GM23338 (cell line): ENCODE measurements at places on chromosomes 1 and 21.

DNA sequence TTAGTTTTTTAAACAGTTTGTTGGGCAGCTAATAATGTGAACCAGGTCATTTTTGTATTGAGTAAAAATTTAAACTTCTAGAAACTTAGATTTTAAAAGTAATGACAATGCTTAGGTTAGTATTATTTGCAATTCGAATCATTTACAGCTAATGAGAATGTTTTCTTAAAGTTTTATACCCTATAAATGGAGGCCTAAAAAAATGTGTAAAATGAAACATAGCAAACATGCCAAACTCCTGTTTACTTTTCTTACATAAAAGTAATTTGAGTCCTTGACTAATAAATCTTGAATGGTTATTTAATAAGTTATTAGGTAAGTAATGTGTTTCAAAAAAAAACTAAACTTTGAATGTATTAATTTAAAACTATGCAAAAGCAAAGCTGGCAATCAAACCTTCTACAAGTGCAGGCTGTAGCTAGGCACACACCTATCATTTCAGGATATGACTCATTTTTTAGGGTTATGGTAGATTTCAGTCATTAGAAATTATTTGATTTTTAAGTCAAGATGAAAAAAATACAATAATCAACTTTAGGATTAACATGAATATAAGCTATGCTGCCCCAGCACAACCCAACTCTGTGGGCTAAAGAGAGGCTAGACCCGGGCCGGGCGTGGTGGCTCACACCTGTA lies 41.5 kb downstream of the CLSTN1 start:
- DNase-seq, result no peak

DNA sequence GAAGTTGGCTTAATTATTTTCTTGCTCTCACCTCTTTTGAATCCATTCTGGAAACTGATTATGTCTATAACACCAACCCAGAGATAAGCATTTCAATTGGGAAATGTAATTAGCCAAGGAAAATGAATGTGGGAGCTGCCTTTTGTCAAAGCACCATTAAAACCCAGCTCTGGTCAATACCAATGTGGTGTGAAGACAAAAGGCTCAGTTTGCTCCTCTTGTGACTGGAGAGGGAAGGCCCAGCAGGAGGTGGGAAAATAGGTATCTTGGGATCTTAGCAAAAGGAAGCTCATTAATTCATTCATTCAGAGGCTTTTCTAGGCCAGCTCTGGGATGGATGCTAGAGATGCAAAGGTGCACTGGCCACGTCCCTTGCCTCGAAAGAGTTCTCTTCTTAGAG lies 75.0 kb upstream of the SELENON start:
- peak; percentile 49 for DNase-seq

GRCh38 chr1:153536012-153536670 lies 350 bp upstream of the S100A6 start:
- DNase-seq, result peak; percentile 56

DNA sequence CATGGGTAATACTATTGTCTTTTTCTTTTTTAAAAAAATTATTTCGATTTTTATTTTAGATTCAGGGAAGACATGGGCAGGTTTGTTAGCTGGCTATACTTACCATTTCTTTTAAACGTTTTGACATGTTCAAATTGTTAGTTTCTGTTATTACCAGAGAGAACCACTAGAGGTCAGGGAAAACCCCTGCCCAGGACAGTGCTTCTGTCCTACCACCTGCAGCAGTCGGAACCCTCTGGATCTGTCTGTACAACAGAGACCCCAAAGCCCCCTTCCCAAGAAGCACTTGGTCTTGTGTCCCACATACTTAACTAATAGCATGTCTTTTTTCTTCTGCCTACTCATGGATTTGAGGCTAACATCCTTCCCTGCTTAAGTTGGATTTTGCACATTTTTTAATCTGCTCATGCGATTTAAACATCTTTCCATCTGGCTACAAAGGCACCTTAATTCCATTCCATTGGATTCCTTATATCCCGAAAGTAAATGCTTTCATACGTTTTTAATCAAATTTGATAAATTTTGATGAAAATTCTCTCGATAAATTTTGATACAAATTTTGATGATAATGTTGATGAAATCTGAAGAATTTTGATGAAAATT lies 10.0 kb upstream of the C1orf115 start:
- peak; percentile 77 for DNase-seq

DNA sequence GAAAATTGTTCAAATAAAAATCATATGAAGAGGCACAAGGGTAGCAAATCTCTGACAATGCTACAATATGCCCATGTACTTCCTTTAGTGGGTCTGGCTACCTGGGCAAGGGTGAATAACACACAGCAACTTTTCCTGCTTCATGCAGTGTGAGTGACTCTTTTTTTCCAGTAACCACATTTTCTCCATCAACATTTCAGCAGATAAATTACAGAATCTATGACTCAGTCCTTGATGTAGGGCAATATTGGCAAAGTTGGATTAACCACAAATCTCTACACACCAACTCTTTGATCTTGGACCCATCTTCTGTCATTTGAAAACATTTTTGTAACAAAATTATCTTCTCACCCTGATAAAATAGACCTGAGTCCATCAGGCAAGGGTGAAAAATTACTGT lies 31.7 kb downstream of the ERICH3 start:
- DNase-seq, result no peak

- DNase-seq, result no peak
Measured at GRCh38 chr1:244367399-244368114, 84.2 kb downstream of the ADSS2 start.

GRCh38 chr21:16708101-16708835 lies 804.6 kb upstream of the CXADR start:
- DNase-seq, result no peak

- no peak for DNase-seq
Measured at GRCh38 chr21:42840411-42841155, 38.8 kb downstream of the WDR4 start.

DNA sequence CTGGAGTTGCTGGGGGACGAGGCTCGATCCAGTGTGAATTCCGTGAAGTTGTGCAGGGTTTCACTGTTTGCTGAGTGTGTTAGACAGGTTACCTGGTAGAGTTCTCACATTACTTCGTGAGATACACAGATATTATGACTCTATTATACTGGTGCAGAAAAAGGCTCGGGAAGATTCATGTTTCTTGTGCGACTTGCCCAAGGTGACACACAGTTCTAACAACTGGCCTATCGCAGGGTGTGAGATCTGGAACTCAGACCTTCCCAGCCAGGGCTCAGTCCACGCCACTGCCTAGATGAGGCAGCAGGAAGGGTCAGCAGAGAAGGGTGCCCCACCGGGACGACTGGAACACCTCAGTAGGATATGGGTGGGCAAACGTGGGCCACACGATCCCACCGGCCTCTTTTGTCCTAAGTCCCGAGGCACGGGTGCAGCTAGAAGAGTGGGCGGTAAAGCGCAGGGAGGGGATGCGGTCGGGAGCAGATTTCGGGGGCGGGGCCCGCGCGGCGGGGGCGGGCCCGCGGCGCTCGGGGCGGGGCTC lies 296 bp upstream of the RNPEP start:
- DNase-seq, result peak; percentile 37

DNA sequence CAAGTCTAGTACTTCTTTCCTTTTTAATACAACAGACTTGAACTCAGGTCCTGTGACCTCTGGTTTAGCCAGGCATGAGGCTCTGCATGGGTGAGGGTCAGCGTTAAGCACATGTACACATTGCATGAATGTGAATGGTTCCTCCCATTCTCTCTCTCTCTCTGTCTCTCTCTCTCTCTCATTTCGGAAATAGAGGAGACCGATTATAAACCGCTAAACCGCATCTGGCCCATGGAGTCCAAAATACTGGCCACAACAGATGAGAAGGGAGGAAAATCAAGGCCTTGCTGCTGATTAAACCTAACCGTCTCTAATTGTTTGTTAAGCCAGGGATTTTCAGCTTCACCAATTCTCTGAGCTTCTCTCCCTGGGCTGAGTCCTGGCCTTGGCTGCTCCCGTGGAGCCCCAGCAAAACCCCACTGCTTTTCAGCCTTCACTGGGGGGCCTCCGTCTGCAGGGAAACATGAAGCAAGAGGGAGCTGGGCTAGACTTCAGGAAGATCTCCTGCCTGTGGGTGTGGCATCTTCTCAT lies 6.6 kb downstream of the RSPO1 start:
- DNase-seq, result no peak

- DNase-seq, result no peak
Measured at GRCh38 chr1:55707196-55707595, 492.0 kb upstream of the USP24 start.

- DNase-seq, result no peak
Measured at GRCh38 chr1:25821630-25822091, 1.9 kb downstream of the MTFR1L start.

DNA sequence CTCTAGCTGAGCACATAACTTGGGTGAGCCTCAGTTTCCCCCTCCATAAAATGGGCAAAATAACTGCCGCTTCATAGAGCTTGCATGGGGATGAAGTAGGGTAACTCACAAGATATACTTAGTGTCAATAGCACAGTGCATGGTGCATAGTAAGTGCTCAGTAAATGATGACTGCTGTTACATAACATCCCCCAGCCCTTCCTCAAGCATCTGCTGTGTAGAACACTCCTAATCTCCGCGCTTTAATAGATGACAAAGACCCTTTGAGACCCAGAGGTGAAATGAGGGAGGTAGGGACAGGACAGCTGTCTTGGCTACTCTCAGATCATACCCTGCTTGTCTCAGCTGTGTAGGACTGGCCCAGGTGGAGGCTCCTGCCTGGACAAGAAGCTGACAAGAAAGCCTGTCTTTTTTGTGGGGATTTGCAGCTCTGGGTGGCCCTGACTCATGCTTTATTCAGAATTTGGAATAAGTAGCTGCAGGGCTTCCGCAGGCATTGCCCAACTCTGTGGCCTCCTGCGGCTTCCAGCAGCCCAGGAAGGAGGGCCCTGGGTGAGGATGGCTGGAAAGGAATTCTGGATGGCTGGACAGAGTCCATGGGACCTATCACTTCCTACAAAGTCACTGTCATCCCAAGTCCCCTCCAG lies 20.7 kb upstream of the PADI4 start:
- no peak for DNase-seq

GRCh38 chr1:178134061-178134460 lies 40.2 kb downstream of the RASAL2 start:
- DNase-seq, result no peak

DNA sequence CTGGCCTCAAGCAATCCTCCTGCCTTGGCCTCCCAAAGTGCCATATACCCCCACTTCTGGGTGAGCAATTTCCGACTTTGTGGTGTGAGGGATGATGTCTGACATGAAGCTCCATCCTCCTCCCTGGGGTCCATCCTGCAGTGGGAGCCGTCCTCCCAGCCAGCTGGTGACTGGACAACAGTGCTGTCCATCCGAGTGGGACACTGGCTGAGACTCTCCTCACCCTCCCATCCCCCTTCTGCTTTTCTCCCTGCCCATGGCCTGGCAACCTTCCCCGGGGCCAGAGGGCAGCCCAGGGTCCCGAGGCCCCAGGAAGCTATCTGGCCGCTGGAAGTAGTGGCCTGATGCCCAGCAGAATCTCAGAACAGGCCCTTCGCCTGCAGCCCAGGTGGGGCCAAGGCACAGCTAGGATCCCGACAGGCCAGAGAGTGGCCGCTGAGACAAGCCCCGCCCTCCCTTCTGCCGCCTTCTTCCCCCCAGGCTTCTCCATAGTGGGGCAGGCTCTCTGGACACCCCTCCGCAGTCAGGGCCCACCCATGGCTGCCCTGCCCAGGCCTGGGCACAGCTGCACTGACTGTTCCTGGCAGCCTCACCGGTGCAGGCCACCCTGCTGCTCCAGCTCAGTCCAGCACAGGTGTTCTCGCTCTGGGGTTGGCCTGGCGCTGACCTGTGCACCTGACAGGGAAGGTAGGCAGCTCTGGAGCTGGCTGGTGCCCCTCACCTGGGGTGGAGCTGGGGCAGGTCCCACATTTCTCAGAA lies 8.4 kb upstream of the FAAP20 start:
- no peak for DNase-seq

- DNase-seq, result no peak
Measured at GRCh38 chr1:205150651-205151428, 29.1 kb upstream of the RBBP5 start.
